Glomerular endothelial cell (primary cell): ENCODE measurements at places on chromosomes 1 and 21. TPM values are rescaled to one million over a fixed set of nuclear protein-coding genes. Genes with fewer than 3 reads are reported as not detected.

GRCh38 chr1:198185759-198186158 lies 29.0 kb downstream of the NEK7 start:
- DNase-seq = no peak

- no peak for DNase-seq
Observed at GRCh38 chr1:44860891-44861425, 17.9 kb upstream of the PTCH2 start.

- no peak for DNase-seq
Observed at GRCh38 chr1:237171454-237172117, 129.6 kb downstream of the RYR2 start.

UTP11 gene
- total RNA-seq = 27.4 and 53.7 TPM in 2 replicates
